ENCODE measurements at places on chromosomes 5 and 9.
A peak's percentile ranks its signal among the peaks of the same experiment; 100 is the strongest.

- DNase-seq: peak; percentile 12
Observed at GRCh38 chr5:14270209-14270702, 127.1 kb downstream of the TRIO start.

- no peak for DNase-seq
Observed at GRCh38 chr5:172902497-172903472, 56.4 kb upstream of the RPL26L1 start.

- no peak for DNase-seq
Observed at GRCh38 chr5:115418788-115419187, 122.3 kb upstream of the CCDC112 start.

DNA sequence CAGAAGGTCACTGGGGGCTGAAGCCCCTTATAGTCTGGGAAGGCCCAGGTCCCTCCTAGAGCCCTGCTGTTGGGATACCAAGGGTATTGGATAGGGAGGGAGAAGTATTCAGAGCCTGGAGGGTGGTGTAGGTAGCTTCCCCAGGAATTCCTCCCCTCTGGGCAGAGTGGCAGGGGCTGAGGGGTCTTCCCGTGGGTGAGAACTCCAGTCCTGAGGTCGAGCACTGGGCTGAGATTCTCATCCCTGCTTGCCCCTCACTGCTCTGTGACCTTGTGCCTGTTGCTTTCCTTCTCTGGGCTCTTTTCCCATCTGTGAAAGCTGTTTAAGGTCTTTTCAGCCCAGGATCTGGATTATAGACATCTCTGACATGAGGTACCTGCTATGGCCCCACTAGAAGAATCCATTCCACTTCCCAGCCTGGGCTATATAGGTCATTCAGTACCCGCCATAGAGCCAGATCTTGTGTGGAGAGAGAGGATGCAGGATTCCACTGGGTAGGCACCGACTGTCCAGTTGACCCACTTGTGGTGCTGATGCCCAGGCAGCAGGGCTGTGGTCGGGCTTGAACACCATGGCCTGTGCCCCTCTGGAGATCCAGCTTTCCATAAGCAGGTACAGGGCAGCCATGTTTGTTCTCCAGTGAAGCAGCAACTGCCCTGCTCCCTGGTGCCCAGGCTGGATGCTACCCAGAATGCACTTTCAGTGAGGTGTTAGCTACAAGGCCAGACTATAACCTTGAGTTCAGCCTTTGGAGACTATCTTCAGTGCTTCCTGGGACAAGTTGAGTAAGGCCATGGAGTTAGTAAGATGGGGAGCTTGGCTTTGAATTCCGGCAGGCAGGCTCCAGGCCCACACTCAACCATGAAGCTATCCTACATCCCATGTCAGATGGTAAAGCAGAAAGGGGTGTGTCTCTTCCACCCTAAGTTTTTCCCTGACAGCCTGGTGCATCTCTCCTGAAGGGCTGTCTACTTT is 60.1 kb downstream of the AMBP start:
- no peak for DNase-seq

DNA sequence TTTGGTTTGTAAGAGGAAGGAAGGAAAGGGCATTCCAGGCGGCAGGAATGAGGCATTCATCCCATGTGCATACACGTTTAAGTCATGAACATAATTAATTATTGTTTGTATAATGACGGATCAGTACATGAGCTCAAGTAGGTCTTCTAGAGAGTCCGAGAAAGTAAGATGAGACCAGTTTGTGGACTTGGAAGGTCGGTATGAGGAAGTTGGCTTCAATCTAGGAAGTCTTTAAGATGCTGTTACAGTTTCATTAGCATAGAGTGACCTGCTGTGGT is 2.1 kb downstream of the GTF3C4 start:
- no peak for DNase-seq

DNA sequence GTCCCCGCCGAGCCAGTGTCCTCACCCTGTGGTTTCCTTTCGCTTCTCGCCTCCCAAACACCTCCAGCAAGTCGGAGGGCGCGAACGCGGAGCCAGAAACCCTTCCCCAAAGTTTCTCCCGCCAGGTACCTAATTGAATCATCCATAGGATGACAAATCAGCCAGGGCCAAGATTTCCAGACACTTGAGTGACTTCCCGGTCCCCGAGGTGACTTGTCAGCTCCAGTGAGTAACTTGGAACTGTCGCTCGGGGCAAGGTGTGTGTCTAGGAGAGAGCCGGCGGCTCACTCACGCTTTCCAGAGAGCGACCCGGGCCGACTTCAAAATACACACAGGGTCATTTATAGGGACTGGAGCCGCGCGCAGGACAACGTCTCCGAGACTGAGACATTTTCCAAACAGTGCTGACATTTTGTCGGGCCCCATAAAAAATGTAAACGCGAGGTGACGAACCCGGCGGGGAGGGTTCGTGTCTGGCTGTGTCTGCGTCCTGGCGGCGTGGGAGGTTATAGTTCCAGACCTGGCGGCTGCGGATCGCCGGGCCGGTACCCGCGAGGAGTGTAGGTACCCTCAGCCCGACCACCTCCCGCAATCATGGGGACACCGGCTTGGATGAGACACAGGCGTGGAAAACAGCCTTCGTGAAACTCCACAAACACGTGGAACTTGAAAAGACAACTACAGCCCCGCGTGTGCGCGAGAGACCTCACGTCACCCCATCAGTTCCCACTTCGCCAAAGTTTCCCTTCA is 1.4 kb downstream of the GLIS3 start:
- DNase-seq: no peak

DNA sequence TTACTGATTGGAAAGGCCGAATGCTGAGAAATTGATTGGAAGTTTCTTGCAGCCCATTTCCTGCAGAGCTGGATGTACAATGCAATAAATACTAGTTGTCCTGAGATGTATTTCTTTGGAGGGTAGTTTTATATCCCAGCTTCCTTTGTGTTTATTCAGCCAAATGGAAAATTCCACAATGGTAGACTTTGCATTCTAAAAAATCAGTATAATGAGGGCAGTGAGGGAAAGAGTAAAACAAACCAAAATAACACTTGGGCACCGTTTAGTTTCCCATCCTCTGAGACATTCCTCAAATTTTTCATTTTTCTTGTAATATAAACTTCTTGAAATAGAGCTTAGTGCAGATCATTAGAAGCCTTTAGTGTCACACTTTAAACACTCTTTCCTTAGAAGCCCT is 379.4 kb downstream of the EBF1 start:
- DNase-seq: no peak

GRCh38 chr5:180974612-180975315 is 13.9 kb upstream of the BTNL3 start:
- no peak for DNase-seq

DNA sequence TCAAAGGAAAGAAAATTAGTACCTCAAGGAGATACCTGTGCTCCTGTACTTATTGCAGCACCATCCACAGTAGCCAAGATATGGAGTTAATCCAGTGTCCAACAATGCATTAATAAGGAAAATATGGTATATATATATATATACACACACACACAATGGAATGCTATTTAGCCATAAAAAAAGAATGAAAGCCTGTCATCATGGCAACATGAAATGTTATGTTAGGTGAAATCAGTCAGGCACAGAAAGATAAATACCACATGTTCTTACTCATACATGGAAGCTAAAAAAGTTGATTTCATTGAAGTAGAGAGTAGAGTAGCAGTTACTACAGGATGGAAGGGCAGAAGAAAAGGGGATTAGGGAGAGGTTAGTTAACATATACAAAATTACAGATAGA is 601.5 kb downstream of the ANXA1 start:
- no peak for DNase-seq

GRCh38 chr5:94793113-94793815 is 174.8 kb downstream of the SLF1 start:
- DNase-seq: peak; percentile 56

DNA sequence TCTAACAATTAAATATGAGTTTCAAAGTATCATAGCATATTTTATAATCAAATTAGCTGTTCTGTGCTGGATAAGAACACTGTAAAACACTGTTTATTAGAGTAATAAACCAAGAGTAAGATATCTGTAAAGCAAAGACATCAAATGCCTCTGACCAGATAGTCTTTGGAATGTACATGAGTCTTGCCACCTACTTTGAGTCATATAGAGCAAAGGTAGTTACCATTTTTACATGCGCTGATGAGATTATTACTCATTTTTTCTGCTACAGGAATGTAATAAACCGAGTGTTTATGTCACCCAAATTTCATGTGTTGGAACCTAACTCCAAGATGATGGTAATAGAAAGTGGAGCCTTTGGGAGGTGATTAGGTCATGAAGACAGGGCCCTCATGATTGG is 654.5 kb downstream of the CETN3 start:
- no peak for DNase-seq

DNA sequence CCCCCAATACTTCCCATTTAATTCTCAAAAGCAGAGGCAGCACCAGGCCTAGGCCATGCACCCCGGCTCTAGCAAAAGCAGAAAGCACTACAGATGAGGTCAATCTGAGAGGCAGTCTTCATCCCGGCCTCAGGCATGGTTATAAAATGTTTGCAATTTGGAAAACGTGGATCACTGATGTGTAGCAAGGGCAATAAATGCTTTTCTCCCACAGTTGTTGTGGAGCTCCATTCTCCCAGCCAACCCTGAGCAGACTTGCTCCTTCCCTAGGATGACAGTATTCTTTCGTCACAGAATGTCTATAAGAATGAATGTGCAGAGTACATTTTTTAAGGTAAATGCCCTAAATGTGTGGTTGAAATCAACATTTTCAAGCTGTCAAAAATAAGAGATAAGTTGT is 157.3 kb upstream of the DAPK1 start:
- no peak for DNase-seq

DNA sequence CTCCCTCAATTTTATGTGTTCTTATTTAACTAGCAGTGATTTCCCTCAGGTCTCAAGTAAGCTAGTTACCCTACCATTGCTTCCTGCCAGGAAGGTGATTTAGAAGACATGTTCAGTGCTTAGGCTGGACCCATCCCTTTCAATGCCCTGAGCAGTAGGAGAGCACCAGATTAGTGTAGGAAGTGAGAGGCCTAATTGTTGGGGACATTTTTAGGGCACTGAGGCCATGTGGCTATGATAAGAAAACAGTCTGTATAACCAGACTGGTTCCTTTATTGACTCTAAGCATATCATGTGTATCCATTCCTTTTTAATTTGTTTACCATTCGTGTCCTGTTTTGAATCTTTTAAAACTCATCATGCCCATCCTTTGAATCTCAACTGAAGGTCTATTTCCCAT is 312.3 kb upstream of the PRR16 start:
- no peak for DNase-seq

DNA sequence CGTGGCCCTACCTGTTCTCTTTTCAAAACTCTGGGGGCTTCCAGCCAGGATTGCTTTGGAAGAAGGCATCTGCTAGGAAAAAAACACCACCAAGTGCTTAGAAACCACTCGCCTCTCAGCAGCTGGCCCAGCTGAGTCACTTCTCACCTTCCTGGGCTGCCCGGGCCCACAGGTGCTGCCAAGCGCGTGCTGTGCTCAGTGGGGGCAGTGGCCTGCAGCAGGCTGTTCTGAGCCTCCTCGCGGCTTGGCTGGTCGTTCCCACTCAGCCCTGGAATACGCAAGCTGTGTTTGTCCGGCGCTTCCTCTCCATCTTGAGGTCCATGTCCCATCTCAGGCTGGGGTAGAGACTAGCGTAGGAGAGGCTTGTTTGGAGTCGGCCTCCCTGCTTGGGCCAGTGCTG is 102.5 kb upstream of the FCN2 start:
- no peak for DNase-seq

DNA sequence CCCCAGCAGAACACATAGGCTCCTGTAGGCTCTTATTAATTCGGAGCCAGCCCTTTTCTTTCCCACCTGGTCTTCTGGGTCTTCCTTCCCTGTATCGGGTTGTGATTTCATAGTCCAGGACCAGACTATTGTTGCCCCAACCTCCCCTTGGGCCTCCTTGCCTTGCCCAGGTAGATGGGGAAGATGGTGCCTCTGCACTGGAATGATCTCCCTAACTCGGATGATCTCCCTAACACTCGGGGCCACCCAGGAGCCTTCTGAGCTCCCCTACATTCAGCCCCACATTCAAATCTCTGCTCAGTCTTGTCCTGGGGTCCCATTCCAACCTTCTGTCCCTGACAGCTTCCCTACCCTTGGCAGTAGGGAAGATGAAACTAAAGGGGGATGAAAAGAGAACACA is 2.7 kb upstream of the IRF1 start:
- no peak for DNase-seq

DNA sequence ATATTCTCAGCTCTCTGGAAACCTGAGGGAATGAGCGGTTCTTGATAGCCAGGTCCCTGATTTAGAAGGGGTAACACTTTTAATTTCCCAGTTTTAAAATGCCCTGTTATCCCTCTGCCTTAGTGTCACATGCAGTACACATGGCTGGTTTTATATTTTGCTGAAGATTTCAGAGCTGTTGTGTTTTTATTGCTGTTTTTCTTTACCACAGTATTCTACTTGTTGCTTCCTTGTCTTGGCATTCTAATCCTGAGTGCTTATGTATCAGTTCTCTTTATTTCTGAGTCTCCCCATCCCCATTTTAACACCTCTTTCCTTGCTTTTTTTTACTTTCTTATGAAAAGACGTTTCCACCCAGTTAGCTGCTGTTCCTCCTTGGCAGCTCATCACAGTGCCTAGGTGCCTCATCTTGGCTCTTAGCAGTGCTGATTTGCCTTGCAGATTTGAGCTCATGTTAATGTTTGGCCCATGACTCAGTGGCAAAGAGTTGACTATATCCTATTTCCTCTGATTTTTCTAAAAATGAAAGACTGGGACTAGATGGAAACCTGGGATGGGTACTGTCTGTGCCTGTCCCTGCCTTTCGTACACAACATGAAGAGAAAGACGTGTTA is 3.7 kb downstream of the MTRR start:
- DNase-seq: no peak

DNA sequence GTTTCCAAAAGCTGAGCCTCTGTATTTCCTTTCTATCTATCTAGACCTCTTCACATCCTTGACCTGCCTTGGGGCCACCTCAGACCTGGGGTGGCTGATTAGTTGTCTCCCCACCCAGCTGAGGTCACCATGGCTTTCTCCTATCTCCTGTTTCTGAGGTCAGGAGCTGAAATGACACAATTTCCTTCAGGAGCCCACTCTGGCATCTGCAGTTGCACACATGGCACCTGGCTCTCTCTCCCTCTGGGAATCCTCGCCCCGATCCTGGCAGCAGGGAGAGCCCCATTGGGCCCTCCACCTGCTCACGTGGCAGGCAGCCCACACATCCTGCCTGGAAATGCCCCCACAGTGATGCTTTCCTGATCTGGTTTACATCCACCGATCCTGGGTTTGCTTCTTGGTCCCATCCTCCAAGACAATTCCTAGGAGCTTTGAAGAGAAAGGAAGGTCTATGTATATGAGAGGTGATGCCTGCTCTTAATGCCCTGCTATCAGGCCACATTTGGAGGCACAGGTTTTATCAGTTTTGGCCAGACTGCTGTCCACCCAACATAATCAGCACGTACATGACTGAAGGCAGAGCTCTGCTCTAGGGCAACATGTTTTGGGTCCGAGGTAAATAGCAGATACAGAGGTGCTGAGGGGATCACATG is 53.7 kb downstream of the MARCHF3 start:
- no peak for DNase-seq

DNA sequence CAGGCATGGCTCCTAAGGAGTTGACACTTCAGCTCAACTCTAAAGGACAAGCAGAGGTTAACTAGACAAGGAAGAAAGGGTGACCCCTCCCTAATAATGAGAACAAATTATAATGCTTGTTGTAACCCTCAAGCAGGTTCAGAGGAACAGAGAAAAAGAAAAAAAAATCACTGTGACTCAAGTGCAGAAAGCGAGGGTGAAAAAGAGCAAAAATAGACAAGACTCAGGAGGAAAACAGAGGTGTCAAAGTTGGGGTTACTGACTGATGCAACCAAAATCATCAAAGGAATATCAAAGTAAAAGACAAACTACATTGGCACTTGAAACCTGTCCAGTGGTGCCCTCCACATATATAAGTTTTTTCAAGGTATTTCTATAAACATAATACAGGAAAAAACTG is 28.4 kb downstream of the FBXW11 start:
- DNase-seq: no peak
